Muscle of leg (tissue), 16 donors: ENCODE measurements at places on chromosomes 4 and X.
A peak's percentile ranks its signal among the peaks of the same experiment; 100 is the strongest.

DNA sequence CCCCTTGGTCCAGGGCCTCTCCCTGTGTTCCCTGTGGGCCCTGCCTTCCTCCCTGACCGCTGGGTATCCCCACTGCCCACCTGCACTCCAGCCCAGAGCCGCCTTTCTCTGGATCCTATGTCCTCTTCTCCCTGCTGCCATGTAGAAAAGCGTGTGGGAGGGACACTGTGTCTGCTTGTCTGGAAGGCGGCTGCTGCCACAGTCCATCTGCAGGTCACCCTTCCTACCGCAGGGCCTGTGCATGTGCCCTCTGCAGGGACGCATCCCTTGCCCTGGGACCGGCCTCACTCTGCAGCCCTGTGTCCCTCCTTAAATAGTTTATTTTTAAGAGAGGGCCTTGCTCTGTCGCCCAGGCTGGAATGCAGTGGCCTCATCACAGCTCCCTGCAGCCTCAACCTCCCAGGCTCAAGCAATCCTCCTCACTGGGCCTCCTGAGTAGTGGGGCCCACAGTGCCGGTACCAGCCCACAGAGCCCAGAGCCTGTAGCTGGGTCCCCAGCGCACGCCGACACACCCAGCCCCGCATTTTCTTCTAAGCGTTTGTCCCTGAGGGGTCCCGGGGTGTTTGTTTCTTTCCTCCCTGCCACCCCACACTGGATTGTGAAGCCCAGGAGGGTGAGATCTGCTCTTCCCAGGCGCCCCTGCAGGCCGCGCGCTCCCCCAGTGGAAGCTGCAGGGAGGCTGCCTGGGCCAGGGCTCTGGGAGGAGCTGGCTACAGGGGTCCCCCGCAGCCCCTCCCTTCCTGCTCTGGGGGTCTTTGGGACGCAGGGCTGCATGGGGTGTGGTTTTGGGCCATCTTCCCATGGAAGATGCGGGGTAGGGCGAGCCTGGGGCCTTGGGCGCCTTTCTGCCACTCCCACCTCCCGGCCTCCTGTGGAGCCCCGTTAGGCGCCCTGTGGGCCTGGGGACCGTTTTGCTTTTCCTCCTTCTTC is 12.8 kb upstream of the NAT8L start:
- no peak for DNase-seq
- no peak overlapping the region for H3K27ac ChIP-seq
- peaks cover 17% of the 10 kb centered on the region for H3K4me1 ChIP-seq
- H3K36me3 ChIP-seq, result no peaks in the 10 kb centered on the region
- peaks cover 81% of the 10 kb centered on the region for H3K27me3 ChIP-seq

DNA sequence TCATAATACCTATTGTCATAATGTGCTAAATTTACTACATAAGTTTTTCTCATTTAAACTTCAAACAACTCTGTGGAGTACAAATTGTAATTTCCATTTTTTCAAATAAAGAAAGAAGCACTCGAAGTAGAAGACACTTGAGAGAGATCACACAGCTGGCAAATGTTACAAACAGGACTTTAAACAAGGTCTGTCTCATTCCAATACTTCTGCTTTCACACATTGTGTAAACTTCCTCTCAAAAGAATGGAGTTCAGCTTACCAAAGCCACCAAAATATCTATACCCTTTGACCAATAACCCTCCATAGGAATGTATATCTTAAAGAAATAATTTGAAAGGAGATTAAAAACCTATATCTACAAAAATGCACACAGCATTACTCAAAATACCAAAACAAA is 88.3 kb downstream of the OPHN1 start:
- DNase-seq, result peak; percentile 16
- H3K36me3 ChIP-seq, result no peaks in the 10 kb centered on the region
- H3K27me3 ChIP-seq, result peaks cover 2% of the 10 kb centered on the region
- H3K27ac ChIP-seq, result no peak overlapping the region

- no peaks in the 10 kb centered on the region for H3K36me3 ChIP-seq
- DNase-seq, result peak; percentile 11
- no peak overlapping the region for H3K27ac ChIP-seq
- no peak overlapping the region for H3K4me3 ChIP-seq
- H3K4me1 ChIP-seq, result no peaks in the 10 kb centered on the region
Observed at GRCh38 chrX:85903692-85904471, 143.5 kb downstream of the CHM start.

- no peaks in the 10 kb centered on the region for H3K36me3 ChIP-seq
- H3K27ac ChIP-seq, result peak overlapping the region; percentile 50
- no peak overlapping the region for H3K4me3 ChIP-seq
- peaks cover 42% of the 10 kb centered on the region for H3K4me1 ChIP-seq
- no peak for DNase-seq
- H3K27me3 ChIP-seq, result no peaks in the 10 kb centered on the region
Observed at GRCh38 chr4:16116019-16116418, 32.2 kb upstream of the PROM1 start.

DNA sequence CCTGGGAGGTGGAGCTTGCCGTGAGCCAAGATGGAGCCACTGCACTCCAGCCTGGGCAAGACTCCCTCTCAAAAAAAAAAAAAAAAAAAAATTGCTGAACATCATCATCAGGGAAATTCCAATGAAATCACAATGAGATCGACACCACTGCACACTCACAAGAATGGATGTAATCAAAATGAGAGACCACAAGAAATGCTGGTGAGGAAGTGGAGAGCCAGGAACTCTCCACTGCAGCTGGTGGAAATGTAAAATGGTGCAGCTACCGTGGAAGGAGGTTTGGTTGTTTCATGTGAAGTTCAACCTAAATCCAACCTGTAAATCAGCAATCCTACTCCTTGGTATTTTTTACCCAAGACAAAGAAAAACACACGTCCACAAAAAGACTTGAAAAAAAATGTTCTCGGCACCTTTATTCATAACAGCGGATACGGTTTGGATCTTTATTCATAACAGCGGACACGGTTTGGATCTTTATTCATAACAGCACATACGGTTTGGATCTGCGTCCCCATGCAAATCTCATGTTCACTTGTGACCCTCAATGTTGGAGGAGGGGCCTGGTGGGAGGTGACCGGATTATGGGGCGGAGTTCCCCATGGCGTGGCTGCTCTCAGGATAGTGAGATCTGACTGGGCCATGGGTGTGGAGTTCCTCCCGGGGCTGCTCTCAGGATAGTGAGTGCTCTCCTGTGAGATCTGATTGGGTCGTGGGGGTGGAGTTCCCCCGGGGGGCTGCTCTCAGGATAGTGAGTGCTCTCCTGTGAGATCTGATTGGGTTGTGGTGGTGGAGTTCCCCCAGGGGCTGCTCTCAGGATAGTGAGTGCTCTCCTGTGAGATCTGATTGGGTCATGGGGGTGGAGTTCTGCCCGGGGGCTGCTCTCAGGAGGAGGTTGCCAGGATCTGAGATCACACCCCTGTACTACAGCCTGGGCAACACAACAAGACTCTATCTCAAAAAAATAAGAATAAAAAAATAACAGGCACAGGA is 7.7 kb downstream of the GAK start:
- H3K36me3 ChIP-seq, result no peaks in the 10 kb centered on the region
- H3K27ac ChIP-seq, result no peak overlapping the region

DNA sequence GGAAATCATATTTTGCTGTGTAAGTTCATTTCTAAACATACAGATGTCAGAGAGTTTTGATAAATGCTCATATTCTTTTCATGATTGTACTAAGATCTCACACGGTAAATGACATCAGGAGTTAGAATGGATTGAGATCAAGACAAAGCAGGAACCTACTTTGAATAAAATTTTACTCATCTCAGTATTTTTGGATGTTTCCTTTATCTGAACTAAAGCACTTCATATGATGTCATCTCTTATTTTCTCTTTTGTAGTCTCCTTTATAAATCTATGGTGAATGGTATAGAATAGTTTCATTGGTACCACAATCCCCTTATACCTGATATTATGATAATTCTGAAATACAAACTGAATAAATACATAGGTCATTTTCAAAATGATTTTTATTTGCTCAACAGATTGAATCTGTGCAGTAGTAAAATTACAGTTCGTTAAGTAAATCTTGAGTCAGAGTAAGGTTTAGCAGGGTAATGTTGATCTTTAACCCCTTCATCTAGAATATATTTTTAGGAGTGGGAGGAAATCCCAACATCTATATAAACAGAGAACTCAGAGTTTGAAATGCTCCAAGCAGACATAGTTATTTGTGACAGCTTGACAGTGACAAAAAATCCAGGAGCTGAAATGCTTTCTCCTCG is 180.0 kb downstream of the MGST2 start:
- no peak overlapping the region for H3K4me3 ChIP-seq
- no peak for DNase-seq
- H3K27me3 ChIP-seq, result no peaks in the 10 kb centered on the region
- H3K27ac ChIP-seq, result no peak overlapping the region
- no peaks in the 10 kb centered on the region for H3K36me3 ChIP-seq

GRCh38 chrX:76253432-76253831 is 80.6 kb downstream of the PBDC1 start:
- no peak overlapping the region for H3K27ac ChIP-seq
- DNase-seq, result peak; percentile 61
- no peaks in the 10 kb centered on the region for H3K4me1 ChIP-seq
- peaks cover 12% of the 10 kb centered on the region for H3K27me3 ChIP-seq
- H3K36me3 ChIP-seq, result no peaks in the 10 kb centered on the region
